AG09319 (cell line): ENCODE measurements at places on chromosomes 13 and 19.
A peak's percentile ranks its signal among the peaks of the same experiment; 100 is the strongest.

- no peak for DNase-seq
Measured at GRCh38 chr19:43984687-43985000, 656 bp downstream of the ZNF155 start.

GRCh38 chr13:33543089-33543459 lies 257.5 kb upstream of the STARD13 start:
- no peak for DNase-seq

- no peak for DNase-seq
Measured at GRCh38 chr19:10625762-10626138, 397 bp downstream of the SLC44A2 start.

DNA sequence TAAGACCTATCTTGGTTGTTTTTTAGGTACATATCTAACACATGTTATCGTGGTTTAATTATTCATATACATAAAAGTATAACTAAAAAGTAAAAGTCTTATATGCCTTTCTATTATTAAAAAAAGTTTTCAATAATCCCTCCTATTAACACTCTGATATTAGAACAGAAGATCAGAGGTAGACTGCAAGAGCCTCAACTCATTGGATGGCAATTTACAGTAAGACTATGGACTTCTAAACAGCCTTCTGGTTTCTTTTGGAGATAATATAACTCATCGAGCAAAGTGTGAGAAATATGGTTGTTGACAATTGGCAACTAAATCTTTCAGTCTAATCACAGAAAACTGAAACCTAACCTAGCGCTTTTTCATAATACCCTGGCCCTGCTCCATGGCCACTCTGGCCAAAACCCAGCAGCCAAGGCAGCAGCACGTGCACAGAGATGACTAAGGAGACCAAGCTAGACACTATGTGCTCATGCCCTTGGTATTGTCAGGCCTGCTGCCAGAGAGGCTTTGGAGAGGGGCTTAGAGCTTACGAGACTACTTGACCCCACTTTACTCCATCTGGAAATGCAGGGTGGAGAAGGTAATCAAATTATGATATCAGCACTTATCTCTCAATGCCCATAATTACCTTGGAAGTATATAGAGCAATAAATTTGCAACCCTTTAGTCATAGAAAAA lies 40.6 kb upstream of the EEF1AKMT1 start:
- peak; percentile 77 for DNase-seq

DNA sequence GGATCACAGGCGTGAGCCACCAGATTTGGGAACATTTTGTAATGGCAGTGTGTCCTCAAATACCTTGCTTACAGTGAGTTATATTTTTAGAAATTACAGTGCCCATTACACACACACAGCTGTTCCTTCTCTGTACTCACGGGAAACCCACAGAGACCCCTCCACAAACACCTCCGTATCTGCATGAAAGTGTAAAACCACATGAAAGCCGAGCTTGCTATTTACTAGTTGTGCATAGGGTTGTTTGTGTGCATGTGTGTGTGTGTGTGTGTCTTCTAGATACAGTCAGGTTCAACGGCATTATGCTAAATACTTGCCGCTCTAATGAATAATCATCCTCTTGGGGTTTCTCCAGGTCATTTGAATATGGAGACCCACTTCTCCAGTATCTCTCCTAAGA lies 22.3 kb upstream of the LILRA2 start:
- no peak for DNase-seq

DNA sequence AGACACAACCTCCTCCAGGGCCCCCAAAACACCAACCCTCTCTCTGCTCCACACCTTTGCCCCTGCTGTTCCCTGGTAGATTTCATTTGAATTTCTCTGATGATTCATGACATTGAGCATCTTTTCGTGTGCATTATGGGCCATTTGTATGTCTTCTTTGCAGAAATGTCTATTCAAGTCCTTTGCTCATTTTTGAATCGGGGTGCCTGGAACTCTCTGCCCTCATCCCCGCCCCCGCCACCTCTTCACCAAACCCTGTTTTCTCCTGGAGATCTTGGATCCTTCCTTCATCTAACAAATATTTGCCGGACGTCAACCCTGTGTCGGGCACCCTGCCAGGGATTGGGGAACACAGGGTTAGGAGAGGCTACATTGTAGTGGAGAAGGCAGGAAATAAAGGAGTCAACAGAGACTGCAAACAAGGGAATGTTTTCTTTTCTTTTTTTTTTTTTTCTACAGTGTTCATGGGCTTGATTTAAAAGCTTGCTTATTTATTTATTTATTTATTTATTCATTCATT lies 25.5 kb upstream of the SLC1A5 start:
- no peak for DNase-seq

DNA sequence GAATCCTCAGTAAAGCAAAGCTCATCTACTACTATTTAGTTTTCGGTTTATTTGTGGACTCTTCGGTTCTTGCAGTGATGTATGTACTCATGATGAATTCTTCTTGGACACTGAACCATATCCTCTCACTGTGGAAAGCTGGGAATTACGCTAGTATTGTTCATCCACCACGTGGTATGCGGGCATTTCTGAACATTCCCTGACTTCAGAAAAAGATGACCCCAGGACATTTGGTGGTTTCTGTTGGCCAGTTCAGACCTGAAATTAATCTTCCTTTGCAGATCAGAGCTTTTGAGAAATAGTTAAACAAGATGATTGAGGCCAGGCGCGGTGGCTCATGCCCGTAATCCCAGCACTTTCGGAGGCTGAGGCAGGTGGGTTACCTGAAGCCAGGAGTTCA lies 25.3 kb upstream of the FBN3 start:
- DNase-seq, result no peak
